ENCODE measurements at places on chromosomes 12 and 14.

DNA sequence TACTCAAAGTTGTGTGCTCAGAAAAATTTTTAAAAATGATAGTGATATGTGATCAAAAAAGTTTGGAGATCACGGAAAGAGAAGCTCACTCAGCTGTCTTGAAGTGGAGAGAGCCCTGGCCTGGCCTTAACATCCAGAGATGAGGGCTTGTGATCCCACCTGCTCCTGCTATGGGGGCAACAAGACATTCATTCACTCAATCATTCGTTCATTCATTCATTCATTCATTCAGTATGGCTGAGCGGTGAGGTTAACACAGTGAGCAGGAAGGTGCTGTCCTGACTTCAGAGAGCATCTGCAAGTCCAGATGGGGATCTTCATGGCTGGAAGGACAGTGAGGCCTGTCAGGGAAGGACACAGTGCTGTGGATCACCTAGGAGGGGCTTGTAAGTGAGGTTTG is 112.3 kb downstream of the SLC25A47 start:
- H3K4me3 ChIP-seq = no peak overlapping the region
- DNase-seq = no peak
- H3K27me3 ChIP-seq = no peaks in the 10 kb centered on the region
- H3K36me3 ChIP-seq = no peaks in the 10 kb centered on the region

DNA sequence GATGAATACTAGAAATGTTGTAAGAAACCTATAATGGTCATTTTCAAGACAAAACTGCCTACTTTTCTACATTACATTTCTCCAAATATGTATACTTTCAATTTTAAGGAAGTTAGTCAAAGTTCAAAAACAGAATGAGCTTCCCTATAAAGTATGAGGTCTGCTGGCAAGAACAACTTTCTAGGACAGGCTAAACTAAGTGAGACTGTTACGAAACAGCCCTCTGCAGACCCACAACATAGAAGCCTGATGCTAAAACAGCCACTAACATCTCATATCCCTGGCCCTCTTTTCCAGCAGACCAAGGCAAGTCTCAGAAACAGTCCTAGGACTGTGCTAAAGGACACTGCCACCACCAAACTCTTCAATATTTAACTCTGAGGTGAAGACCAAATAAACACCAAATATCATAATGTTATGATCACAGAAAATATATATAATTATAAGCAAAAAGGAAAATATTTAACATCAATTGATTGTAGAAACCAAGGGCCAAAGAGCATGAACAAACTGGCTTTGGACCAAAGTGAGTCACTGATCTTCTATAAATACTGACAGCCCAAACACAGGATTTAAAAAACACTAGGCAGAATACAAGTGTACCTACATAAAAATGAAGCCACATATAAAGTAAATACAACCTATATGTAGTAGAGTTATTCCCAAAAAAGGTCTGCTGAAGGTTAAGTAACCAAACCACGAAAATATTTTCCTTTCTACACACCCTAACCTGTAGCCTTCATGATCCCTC is 27.7 kb downstream of the PPP4R3A start:
- H3K27ac ChIP-seq = no peak overlapping the region
- H3K27me3 ChIP-seq = no peaks in the 10 kb centered on the region
- H3K4me1 ChIP-seq = no peaks in the 10 kb centered on the region

- no peaks in the 10 kb centered on the region for H3K4me1 ChIP-seq
- H3K27me3 ChIP-seq = no peaks in the 10 kb centered on the region
- DNase-seq = no peak
Measured at GRCh38 chr12:10540776-10541205, 35.1 kb downstream of the EIF2S3B start.

DNA sequence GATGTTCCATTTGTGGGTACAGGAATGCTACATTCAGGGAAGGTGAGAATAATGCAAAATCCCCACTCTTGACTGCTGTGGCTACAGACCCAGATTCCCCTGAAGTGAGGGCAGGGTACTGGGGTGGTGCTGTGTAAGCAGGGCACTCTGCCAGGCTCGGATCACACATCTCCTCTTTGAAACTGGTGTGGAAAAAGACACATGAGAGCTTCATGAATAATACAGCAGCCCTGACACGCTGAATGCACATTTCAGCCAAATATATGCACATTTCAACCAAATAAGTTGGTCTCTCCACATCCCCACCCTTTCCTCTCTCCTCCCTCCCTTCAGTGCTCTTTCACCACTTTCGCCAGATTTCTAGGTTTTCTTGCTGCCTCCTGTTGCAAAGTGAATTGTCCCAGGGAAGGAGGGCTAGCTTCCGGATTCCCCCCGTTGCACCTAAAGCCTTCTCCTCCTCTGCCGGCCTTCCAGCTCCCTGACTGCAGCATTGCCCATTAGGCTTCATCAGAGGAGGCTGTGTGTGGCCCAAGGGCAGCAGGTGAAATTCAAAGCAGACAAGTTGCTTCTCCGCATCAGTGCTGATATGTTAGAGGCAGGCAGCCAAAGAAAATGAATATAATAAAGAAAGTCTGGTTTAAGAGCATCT is 118.2 kb upstream of the TMCC3 start:
- H3K4me1 ChIP-seq = peaks cover 4% of the 10 kb centered on the region
- no peak overlapping the region for H3K27ac ChIP-seq
- H3K36me3 ChIP-seq = no peaks in the 10 kb centered on the region
- no peak overlapping the region for H3K4me3 ChIP-seq
- no peak for DNase-seq

DNA sequence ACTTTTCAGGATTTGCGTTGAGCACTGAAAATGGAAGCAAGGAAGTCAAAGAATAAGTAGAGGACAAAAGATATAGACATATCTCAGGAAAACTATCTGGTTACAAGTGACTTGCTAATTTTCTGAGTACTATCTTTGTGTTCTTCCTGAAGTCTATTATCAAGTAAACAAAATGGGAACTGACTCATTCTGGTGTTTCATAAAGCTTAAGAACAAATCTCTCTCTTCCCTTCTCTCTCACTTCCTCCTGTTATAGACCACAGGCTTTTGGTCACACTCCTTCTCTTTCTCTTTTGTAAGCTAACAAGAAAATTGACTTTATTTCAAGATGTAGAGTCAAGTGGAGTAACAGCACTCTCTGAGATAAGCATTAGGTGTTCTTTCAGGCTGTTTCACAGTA is 406.6 kb upstream of the SYT1 start:
- H3K36me3 ChIP-seq = no peaks in the 10 kb centered on the region
- H3K4me3 ChIP-seq = no peak overlapping the region
- H3K4me1 ChIP-seq = no peaks in the 10 kb centered on the region
- no peak for DNase-seq
- no peaks in the 10 kb centered on the region for H3K27me3 ChIP-seq

- no peaks in the 10 kb centered on the region for H3K36me3 ChIP-seq
- no peak overlapping the region for H3K27ac ChIP-seq
- H3K4me3 ChIP-seq = no peak overlapping the region
- no peak for DNase-seq
Measured at GRCh38 chr12:50482571-50482970, 22.2 kb upstream of the DIP2B start.

GRCh38 chr12:26523708-26524150 is 309.3 kb downstream of the ITPR2 start:
- no peaks in the 10 kb centered on the region for H3K36me3 ChIP-seq
- H3K4me1 ChIP-seq = no peaks in the 10 kb centered on the region
- no peak overlapping the region for H3K27ac ChIP-seq
- H3K27me3 ChIP-seq = no peaks in the 10 kb centered on the region

GRCh38 chr12:115528466-115528865 is 749.0 kb downstream of the MED13L start:
- no peak for DNase-seq
- H3K27ac ChIP-seq = no peak overlapping the region
- H3K4me3 ChIP-seq = no peak overlapping the region
- no peaks in the 10 kb centered on the region for H3K27me3 ChIP-seq

DNA sequence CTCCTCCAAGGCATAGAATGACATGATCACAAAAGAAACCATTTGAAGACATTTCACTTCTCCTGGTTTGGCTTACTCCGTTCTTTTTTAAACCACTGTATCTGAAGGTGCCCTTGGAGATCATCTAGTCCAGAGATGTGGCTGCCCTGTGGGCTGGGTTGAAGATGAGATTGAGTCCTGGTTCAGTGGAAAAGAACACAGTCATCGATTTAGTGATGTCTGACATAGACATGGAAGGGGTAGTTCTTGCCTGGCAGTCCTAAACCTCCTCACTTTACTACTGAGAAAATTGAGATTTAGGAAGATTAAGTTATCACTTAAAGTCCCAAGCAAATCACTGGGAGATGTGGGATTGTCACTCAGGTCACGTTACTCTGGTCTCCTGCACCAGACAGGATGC is 2.8 kb downstream of the VSIG10 start:
- no peak for DNase-seq
- no peaks in the 10 kb centered on the region for H3K27me3 ChIP-seq
- no peak overlapping the region for H3K4me3 ChIP-seq
- no peak overlapping the region for H3K27ac ChIP-seq
- no peaks in the 10 kb centered on the region for H3K36me3 ChIP-seq

- no peaks in the 10 kb centered on the region for H3K27me3 ChIP-seq
- DNase-seq = no peak
- H3K4me1 ChIP-seq = no peaks in the 10 kb centered on the region
Measured at GRCh38 chr12:6442836-6443235, 1.9 kb upstream of the CD27 start.

GRCh38 chr14:75138492-75138891 is 11.6 kb upstream of the NEK9 start:
- H3K4me3 ChIP-seq = no peak overlapping the region
- H3K36me3 ChIP-seq = no peaks in the 10 kb centered on the region
- peaks cover 10% of the 10 kb centered on the region for H3K4me1 ChIP-seq
- no peak for DNase-seq
- no peak overlapping the region for H3K27ac ChIP-seq

GRCh38 chr14:34439090-34439489 is 22.9 kb downstream of the SPTSSA start:
- no peaks in the 10 kb centered on the region for H3K4me1 ChIP-seq
- H3K27ac ChIP-seq = no peak overlapping the region
- DNase-seq = no peak
- H3K27me3 ChIP-seq = no peaks in the 10 kb centered on the region
- no peaks in the 10 kb centered on the region for H3K36me3 ChIP-seq

GRCh38 chr12:119239040-119239439 is 60.3 kb downstream of the HSPB8 start:
- no peaks in the 10 kb centered on the region for H3K36me3 ChIP-seq
- H3K4me1 ChIP-seq = no peaks in the 10 kb centered on the region
- no peaks in the 10 kb centered on the region for H3K27me3 ChIP-seq
- no peak overlapping the region for H3K4me3 ChIP-seq

GRCh38 chr14:74350928-74351323 is 2.7 kb downstream of the VRTN start:
- no peak for DNase-seq
- H3K4me3 ChIP-seq = no peak overlapping the region
- H3K4me1 ChIP-seq = no peaks in the 10 kb centered on the region
- no peak overlapping the region for H3K27ac ChIP-seq

- no peak overlapping the region for H3K27ac ChIP-seq
- no peaks in the 10 kb centered on the region for H3K4me1 ChIP-seq
- no peaks in the 10 kb centered on the region for H3K27me3 ChIP-seq
- no peak for DNase-seq
- H3K36me3 ChIP-seq = no peaks in the 10 kb centered on the region
Measured at GRCh38 chr14:51535443-51536044, 116.2 kb upstream of the FRMD6 start.

GRCh38 chr12:121112496-121112895 is 20.2 kb upstream of the P2RX7 start:
- H3K4me1 ChIP-seq = no peaks in the 10 kb centered on the region
- H3K36me3 ChIP-seq = no peaks in the 10 kb centered on the region
- no peak overlapping the region for H3K4me3 ChIP-seq

DNA sequence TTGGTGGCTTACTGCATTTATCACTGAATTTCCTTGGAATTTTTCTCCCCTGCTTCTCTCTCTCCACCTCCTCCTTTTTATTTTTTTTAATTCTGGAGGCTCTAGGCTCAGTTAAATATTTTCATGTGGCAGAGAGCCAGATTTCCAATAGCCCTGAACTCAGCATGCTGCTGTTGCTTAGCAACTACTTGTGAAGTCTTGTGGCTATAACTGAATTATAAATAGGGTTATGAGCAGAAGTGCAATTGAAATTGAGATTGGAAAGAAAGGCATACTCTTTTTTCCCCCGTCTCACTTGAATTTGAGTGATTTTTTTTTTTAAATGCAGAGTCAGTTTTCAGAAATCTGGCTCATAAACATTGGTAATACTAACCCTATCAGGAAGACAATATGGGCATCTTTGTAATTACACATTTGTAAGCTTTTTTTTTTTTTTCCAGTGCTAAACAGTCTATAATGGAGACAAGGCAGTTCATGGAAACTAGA is 38.3 kb downstream of the ATF7IP start:
- no peak overlapping the region for H3K4me3 ChIP-seq
- no peaks in the 10 kb centered on the region for H3K27me3 ChIP-seq
- no peaks in the 10 kb centered on the region for H3K4me1 ChIP-seq
- DNase-seq = no peak

DNA sequence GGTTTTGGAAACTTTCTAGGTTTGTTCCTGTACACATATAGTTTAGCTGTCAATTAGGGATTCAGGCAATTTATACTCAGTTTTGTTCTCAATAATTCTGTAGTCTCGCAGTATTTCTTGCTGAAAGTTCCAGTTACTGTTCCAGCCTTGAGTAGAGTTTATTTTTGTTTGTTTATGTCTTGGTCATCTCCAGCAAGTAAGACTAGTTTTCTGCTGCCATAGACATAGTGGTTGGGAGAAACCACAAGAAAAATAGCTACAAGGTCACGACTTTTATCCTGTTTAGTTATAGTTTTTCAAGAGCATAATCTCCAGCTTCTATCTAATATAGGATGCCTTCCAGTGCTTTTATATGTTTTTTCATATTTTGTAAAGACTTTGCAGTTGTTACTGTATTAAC is 99.6 kb upstream of the FOXG1 start:
- H3K27ac ChIP-seq = no peak overlapping the region
- no peaks in the 10 kb centered on the region for H3K27me3 ChIP-seq
- no peak overlapping the region for H3K4me3 ChIP-seq
- DNase-seq = no peak
- H3K36me3 ChIP-seq = no peaks in the 10 kb centered on the region
- H3K4me1 ChIP-seq = no peaks in the 10 kb centered on the region

DNA sequence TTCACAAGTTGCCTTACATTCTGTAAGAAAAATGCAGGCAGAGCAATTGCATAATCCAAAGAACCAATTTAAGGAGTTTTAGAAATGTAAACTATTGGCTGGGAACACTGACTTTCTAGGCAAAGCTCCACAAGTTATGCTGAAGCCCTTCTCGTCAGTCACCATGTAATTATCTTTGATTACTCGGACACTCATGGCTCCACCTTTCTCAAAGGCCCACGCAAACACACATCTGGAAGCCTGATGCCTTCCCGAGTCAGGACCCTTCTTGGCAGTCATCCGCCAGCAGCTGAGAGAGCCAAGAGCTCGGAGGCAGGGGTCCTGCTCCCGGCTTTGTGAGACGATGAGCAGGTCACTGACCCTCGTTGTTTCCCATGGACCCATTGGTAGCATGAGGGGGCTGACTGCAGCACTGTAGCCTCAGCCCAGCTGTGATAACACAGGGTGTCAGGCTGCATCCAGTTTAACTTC is 202.2 kb downstream of the TMEM132D start:
- H3K27ac ChIP-seq = no peak overlapping the region
- H3K4me3 ChIP-seq = no peak overlapping the region
- no peak for DNase-seq
- H3K27me3 ChIP-seq = no peaks in the 10 kb centered on the region

Measured in prostate gland (tissue), 2 donors.